ENCODE measurements at places on chromosomes 7 and 10.

- no peaks in the 10 kb centered on the region for H3K4me1 ChIP-seq
- H3K27ac ChIP-seq, result no peak overlapping the region
These were observed 10.1 kb upstream of the SEMA3A start for GRCh38 chr7:84204655-84205054.

GRCh38 chr10:76456197-76456596, 1024.8 kb downstream of the LRMDA start:
- no peak overlapping the region for H3K4me3 ChIP-seq
- no peak overlapping the region for H3K27ac ChIP-seq
- no peak for DNase-seq
- H3K4me1 ChIP-seq, result no peaks in the 10 kb centered on the region

DNA sequence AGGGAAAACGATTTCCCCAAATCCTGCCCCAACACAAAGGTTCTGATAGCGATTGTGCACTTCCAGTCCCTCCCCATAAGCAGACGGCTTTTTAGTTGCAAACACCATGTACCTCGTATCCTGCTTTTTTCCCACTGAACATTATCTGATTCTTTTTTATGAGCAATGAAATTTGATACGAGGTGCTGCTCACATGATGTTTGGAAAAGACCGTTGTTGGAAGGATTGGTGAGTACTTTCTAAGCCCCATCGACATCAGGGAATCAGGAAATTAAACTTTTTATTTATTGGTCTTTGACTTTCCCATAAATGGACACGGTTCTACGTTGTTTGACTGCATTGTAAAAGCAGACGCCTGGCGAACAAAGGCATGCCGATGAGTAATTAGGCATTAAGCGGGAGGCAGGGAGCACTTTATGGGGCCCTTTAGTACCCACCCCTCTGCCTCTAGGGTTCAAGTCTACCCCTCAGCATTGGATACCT, 49.4 kb downstream of the TEX36 start:
- peaks cover 3% of the 10 kb centered on the region for H3K27me3 ChIP-seq
- DNase-seq, result no peak
- no peaks in the 10 kb centered on the region for H3K36me3 ChIP-seq
- no peak overlapping the region for H3K27ac ChIP-seq
- no peak overlapping the region for H3K4me3 ChIP-seq
- H3K4me1 ChIP-seq, result peaks cover 5% of the 10 kb centered on the region

GRCh38 chr10:100551738-100552137, 16.0 kb downstream of the HIF1AN start:
- H3K4me1 ChIP-seq, result no peaks in the 10 kb centered on the region
- H3K36me3 ChIP-seq, result peaks cover 34% of the 10 kb centered on the region
- H3K4me3 ChIP-seq, result no peak overlapping the region
- no peaks in the 10 kb centered on the region for H3K27me3 ChIP-seq

DNA sequence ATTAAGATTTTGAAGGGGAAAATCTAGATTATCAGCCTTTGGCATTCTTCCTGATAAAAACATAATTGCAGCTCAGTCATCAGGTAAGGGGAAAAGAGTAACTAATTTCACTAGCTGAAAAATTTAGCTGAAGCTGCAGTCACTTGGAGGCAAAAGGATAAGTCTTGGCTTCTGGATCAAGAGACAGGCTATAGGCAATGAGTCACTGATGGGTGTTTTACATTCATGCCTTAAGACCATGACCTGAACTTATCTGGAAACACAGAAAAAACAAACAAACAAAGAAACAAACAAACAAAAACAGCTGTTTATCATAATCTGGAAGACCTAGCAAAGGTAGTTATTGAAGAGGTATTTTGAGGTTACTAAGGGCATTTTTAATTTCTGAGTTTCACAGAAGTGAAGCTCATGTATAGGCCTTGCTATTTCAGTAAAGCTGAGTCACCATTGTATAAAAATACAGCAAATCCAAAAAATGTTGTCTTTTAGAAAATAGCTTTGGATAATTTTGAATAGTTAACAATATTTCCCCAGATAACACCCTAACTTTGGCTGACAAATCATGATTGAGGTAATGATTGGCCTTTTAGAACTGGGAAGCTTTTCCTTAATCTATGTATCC, 40.3 kb downstream of the ZNF22 start:
- no peak for DNase-seq
- no peaks in the 10 kb centered on the region for H3K36me3 ChIP-seq
- no peaks in the 10 kb centered on the region for H3K27me3 ChIP-seq
- no peak overlapping the region for H3K27ac ChIP-seq
- no peaks in the 10 kb centered on the region for H3K4me1 ChIP-seq

DNA sequence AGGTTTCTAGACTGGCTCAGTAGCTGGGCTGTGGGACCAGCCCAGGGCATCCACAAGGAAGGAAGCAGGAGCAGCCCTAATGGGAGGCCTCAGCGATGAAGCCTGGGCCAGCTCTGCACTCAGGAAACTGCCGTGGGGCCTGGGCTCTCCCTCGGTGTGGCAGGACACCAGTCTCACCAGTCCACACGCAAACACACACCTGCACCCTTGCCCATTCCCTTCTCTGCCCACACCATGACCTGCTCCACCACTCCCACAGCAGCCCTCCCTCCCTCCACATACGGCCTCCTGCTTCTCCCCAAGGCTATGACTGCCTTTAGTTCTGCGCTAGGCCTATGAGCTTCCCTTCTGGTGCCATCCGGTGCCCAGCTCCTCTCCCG, 7.1 kb downstream of the FGF8 start:
- H3K4me1 ChIP-seq, result peaks cover 12% of the 10 kb centered on the region
- H3K27me3 ChIP-seq, result peaks cover 79% of the 10 kb centered on the region
- H3K4me3 ChIP-seq, result no peak overlapping the region
- peaks cover 13% of the 10 kb centered on the region for H3K36me3 ChIP-seq
- no peak for DNase-seq

- no peak overlapping the region for H3K4me3 ChIP-seq
- H3K27ac ChIP-seq, result no peak overlapping the region
- H3K4me1 ChIP-seq, result no peaks in the 10 kb centered on the region
These were observed 88.2 kb downstream of the CHRM2 start for GRCh38 chr7:136956671-136957070.

DNA sequence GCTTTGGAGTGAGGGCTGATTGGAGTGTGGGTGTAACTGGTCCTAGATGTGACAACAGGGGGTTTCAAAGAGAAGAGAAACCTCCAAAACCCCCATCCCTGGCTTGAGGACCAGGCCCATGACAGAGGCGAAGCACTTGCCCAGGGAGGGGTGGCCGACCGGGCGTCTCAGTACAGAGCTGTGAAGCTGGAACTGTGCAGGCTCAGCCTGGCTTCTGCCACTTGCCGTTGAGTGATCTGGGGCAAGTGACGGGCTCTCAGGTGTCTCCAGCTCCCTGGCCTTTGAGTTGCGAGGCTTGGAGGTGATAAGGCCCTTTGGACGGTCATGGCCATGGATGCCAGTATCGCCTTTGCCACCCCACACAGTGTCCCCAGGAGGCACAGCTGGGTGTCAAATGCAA, 531.4 kb upstream of the FOXK1 start:
- H3K27me3 ChIP-seq, result no peaks in the 10 kb centered on the region
- no peak overlapping the region for H3K27ac ChIP-seq
- no peak for DNase-seq
- H3K4me1 ChIP-seq, result peaks cover 10% of the 10 kb centered on the region

DNA sequence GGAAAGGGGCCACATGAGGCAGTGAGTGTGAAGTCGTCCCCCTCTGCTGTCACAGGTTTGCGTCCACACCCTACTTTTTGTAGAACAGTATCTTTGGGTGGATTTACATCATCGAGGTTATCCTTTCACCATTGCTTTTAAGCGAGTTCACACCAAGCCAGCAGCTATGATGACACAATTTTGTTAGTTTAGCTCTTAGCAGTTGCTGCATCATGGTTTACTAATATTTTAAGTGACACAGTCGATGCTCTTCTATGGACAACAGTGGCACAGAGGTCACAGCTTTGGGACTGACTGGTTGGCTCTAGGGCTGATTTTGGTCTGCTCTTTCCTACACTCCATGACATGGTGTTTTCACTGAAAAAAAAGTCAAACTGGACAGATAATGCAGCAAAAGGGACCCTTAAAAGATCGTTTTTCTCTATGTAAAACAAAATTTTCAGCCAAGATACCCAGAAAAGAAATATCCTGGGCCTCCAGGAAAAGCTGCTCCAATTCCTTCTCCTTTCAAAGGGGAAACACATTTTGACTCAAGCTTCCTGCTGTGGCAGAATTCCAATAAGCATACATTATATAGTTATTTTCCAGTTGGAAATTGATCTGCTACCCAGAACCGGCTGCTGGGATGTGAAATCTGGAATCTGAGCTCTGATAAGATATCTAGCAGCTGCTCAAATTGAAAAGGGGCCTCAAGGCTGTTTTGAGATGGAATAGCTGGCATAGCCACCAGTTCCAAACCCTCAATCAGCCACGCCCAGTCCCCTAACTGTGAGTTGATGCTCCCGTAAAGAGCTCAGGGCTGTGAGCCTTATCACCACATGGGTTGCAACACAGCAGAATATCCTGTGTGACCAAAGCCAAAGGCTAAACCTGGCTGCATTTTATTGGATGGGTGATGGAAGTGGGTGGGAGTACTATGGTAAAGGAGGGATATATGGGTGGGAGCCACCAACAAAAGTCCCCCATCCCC, 114.2 kb downstream of the SMURF1 start:
- H3K4me3 ChIP-seq, result no peak overlapping the region
- no peaks in the 10 kb centered on the region for H3K4me1 ChIP-seq
- peak; percentile 16 for DNase-seq
- H3K27me3 ChIP-seq, result no peaks in the 10 kb centered on the region
- peaks cover 72% of the 10 kb centered on the region for H3K36me3 ChIP-seq

- H3K4me3 ChIP-seq, result no peak overlapping the region
- peaks cover 49% of the 10 kb centered on the region for H3K4me1 ChIP-seq
- H3K27ac ChIP-seq, result peak overlapping the region; percentile 89
- H3K36me3 ChIP-seq, result peaks cover 11% of the 10 kb centered on the region
- peak; percentile 82 for DNase-seq
- H3K27me3 ChIP-seq, result no peaks in the 10 kb centered on the region
These were observed 65.0 kb downstream of the STK17A start for GRCh38 chr7:43647673-43648472.

DNA sequence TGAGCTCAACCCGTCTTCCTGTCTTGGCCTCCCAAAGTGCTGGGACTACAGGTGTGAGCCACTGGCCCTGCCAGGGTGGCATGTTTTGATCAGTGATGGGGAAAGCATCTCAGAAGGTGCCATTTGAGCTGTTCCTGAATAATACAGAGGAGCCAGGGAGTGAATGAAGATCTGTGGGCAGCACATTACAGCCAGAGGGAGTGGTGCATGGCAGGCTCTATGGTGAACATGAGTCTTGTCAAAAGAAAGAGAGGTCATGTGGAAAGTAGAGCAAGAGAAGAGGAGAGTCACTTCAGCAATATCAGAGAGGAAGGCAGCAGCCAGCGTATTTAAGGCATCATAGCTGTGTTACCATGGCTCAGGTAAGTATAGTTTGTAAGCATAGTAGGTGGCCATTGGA, 275.7 kb upstream of the LRGUK start:
- no peaks in the 10 kb centered on the region for H3K4me1 ChIP-seq
- DNase-seq, result no peak
- H3K27me3 ChIP-seq, result no peaks in the 10 kb centered on the region
- H3K27ac ChIP-seq, result no peak overlapping the region
- no peak overlapping the region for H3K4me3 ChIP-seq

DNA sequence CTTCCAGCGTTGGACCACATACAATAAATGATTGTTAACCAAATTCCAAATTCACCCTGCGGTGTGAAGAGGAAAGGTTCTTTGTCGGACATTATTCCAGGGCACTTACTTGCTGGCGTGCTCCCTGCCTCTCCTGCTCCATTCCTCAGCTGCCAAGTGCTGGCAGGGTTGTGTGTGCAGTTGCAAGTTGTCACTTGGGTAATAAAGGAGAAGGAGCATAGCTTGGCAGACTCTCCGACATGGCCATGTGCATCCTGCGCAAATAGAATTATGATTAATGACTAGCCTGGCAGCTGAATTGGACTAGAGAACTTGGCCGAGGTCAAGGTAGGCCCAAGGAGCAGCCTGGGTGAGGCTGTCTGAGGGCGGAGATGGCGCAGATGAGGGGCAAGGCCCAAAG, 92.3 kb upstream of the ELMO1 start:
- H3K27ac ChIP-seq, result no peak overlapping the region
- peak; percentile 48 for DNase-seq
- H3K4me3 ChIP-seq, result no peak overlapping the region
- H3K27me3 ChIP-seq, result no peaks in the 10 kb centered on the region

DNA sequence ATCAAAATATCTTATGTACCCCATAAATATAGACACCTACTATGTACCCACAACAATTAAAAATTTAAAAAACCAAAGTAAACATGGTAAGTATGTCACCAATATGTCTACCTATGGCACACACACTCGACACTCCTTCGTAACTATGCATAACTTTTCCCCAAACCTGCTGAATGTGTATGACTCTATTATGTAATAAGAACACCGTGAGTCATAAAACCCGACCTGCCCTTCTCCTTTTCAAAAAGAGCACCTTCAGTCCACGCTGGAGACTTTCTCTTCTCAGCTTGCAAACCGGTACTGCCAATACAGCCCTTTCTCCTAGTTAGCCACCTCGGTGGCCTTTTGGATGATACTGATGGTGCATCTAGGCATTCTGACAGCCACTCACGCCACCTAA, 186.3 kb downstream of the PRPF18 start:
- no peak for DNase-seq
- no peak overlapping the region for H3K4me3 ChIP-seq
- H3K27me3 ChIP-seq, result no peaks in the 10 kb centered on the region

GRCh38 chr10:45420453-45421192, 46.6 kb downstream of the ALOX5 start:
- H3K27me3 ChIP-seq, result no peaks in the 10 kb centered on the region
- DNase-seq, result peak; percentile 55
- no peak overlapping the region for H3K4me3 ChIP-seq
- no peak overlapping the region for H3K27ac ChIP-seq

GRCh38 chr10:110372656-110373055, 67.9 kb upstream of the SMNDC1 start:
- no peak for DNase-seq
- peaks cover 9% of the 10 kb centered on the region for H3K4me1 ChIP-seq
- no peak overlapping the region for H3K4me3 ChIP-seq

DNA sequence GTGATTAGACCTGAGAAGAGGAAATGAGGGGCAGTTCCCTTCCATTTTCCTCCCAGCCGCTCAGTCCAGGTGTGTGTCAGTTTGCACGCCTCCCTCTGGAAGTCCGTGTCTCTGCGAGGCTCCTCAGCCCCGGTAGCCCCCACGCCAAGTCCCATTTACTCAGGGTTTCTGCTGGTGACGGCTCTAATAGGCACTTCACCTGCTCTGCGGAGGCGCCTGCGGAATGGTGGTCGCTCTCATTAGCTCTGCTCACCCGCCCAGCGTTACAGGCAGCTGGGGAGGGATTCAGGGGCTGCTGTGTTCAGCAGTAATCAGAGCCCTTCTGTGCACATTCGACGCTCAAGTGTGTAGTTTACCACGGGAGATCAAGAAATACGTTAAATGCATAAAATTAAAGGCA, 179.9 kb downstream of the MGMT start:
- H3K4me1 ChIP-seq, result peaks cover 11% of the 10 kb centered on the region
- no peak overlapping the region for H3K4me3 ChIP-seq
- no peaks in the 10 kb centered on the region for H3K27me3 ChIP-seq
- H3K27ac ChIP-seq, result no peak overlapping the region
